Amygdala (tissue), 56 donors: ENCODE measurements at places on chromosomes 6 and 20.
A peak's percentile ranks its signal among the peaks of the same experiment; 100 is the strongest.

DNA sequence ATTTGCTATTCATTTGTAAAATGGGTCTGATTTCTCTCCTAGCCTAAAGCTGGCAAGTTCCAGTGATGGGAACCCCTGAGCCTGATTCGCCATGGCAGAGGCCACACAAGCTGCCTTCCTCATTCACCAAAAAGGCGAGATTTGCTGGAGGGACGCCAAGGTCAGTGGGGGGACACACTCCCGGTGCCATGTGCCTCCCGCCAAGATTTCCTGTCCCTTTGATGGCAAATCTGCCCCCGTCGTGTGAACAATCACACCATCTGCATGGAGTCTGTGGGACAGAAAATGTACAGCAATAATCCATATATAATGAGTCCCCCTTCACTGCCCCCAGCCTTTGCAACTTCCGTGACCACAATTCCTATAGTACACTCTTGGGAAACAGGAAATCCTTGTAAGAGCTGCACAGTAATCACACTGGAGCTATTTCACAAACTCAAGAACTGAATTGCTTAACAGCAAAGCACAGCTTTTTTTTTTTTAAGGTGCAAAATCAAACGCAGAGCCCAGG, 15.7 kb upstream of the IGF2R start:
- DNase-seq, result no peak

GRCh38 chr6:116411284-116411623, 40.5 kb downstream of the DSE start:
- DNase-seq, result no peak

DNA sequence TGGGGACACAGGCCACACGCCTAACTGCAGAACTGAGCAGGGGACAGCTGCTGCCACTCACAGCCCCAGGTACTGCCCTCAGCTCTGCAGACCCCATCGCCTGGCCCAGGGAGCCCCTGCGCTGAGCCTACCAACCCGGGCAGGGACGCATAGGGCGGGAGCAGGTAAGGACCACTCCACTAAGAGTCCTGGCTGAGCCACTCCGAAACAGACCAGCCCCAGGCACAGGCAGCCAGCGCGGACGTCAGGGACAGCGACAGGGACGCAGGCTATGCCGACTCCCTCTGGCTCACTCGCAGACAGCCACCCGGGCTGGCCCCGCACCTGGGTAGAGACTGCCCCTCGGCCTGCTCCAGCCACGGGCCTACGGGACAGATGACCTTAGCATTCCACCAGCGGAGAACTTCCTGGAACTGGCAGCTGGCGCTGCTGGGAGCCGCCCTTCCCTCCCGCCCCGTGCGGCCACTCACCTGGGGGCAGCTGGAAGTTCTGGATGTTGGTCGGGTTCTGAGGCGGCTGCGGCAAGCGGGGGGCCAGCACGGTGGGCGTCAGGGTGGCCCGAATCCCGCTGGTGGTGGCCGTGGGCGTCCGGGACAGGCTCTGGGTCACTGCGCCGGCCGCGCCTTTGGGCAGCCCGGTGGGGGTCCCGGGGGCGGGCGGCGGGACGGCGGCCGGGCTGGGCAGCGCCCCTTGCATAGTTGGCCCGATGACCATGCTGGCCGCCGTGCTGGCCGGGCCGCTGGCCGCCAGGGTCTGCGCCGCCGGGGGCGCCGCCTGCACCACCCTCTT, 1.5 kb downstream of the TAF4 start:
- DNase-seq, result no peak

DNA sequence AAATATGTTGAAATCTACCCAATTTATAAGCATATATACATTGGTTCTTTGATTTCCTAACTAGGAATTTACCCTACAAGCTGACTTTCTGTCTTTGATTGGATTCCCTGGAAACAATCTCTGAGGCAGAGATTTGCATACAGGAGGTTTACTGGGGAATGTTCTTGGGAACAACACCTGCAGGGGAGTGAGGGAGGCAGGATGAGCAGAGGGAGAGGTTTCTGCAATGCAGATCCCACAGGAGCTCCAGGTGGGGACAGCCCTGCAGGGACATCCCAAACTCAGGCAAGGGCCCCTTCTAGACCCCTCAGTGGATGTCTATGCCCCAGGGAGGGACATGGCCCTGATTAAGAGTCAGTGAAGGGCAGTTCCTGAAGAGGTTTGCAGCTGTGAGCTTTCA, 95.2 kb upstream of the CCDC167 start:
- no peak for DNase-seq

- DNase-seq, result no peak
These were observed 44.8 kb downstream of the FARS2 start for GRCh38 chr6:5305968-5306626.

GRCh38 chr6:49526598-49526997, 23.9 kb upstream of the C6orf141 start:
- no peak for DNase-seq

GRCh38 chr20:53576586-53577318, 16.9 kb downstream of the ZNF217 start:
- no peak for DNase-seq

DNA sequence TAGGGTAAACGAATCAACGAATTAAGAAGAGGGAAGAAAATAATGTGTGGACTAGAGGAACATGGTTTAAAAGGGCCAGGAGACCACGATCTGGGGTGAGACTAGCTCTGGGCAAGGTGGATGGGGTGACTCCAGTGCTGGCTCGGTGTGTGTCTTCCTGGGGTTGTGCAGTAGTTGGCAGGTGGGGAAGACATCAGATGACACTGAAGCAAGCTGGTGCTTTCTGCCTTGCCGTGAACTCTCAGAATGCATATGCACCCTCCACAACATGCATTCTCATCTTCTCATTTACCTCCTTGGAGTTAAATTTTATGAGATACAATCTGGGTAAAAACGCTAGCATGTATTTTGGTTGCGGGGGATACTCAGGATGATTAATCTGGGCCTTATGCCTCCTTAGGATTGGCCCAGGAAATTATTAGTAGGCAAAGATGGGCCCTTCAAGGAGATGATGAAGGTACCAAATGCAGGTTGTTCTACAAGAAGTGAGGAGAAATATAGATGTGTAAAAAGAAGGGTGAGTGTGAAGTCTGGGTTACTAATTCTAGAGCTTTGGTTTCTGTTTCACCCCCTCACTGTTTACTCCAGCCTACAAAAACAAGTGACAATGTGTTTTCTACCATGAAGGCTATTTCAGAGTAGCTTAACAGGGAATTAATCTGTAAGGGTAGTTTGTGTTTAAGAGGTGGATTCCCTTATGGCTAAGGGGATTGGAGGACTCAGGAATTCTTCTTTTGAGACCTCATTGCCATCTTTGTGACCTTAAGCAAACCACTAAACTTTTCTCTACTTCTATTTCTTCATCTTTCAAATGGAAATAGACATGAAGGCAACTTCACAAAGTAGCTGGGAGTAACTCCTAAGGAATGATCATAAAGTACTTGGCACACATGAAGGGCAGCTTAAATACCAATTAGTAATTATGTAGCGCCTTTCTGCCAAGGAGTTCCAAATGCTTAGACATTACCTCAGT, 71.0 kb upstream of the SUPT3H start:
- DNase-seq, result no peak

GRCh38 chr6:158207422-158207788, 39.3 kb downstream of the GTF2H5 start:
- no peak for DNase-seq

DNA sequence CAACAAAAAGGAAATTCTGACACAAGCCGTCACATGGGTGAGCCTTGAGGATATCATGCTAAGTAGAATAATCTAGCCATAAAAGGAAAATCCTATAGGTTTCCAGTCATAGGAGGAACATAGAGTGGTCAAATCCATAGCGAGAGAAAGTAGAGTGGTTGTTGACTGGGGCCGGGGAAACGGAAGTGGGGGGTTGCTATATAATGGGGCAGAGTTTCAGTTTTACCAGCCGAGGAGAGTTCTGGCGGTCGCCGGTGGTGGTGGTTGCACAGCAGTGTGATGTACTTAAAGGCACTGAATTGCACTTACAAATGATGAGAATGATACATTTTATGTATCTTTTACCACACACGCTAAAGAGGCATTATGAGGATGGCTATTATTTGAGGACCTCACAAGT, 4.9 kb downstream of the GPR31 start:
- no peak for DNase-seq

DNA sequence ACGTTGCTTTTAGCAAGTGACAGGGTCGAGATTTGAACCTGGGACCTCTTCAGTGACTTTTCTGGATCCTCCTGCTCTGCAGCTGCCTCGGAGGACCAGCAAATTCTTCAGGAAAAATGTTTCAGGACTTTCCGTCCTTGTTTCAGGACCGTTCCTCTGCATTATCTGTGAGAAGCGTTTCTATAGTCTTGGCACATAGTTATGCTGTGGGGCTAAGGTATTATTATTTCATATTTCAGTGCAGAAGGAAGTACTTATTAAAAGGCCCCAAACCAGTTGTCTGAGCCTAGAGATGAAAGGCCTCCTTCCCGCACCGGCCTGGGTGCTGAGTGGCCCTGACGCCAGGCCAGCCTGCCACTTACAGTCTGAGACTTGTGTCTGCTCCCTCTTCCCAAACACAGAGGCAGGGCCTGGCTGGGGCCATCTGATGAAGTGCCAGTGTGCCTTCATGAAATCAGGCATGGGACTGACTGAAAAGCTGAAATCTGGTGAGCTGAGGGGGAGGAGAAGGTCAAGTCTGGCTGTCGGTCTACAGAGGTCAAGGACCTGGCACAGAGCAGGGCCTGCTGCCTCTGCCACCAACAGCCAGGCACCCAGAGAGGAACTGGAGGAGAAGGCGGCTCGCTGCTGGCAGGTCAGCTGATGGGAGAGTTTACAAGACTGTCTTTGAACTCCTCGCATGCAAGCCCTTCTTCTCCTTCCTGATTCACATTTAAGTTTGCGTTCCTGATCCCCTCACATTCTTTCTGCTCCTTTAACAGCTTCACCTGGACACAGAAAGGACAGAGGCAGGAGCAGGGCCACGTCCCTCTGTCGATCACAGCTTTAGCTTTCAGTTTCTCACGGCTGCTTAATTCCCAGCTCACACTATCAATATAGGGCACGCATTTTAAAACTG, 8.9 kb upstream of the QKI start:
- peak; percentile 73 for DNase-seq
